NCI-H2107 (cell line): ENCODE measurements at places on chromosomes 6 and 20.

DNA sequence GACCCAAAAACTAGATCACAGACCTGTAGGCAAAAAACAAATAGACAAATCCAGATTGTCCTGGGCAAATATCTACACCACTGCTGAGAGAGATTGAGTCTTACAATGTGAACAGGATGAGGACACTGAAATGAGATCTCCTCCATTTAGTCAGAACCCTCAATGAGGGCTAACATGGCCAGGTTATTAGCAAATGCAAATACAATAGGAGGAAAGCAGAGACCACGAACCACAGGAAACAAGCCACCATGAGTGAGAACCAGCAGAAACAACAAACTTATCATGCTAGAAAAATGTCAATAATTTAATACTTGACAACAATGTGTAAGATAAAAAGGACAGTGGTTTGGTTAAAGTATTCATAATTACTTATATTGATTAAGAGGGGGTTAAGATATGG lies 162.8 kb downstream of the SYNE1 start:
- DNase-seq: no peak

DNA sequence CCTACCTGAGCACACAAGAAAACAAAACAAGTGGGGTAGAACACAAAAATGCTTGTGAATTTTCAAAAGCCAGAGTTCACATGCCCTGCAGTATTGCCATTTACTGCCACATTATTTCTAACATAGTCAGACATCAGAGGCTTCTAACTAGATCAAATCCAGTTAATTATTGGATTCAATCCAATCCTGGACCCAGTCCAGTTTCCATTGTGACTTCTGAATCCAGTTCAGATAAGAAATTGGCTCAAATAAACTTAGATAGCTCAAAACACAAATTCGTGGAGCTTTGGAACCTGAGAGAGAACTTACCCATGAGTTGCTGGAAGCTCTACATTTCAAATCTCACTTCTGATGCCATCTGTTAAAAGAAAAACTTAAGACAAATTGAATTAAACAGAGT lies 85.2 kb upstream of the ANKEF1 start:
- DNase-seq: no peak

- DNase-seq: no peak
Measured at GRCh38 chr6:149314325-149314905, 3.1 kb upstream of the TAB2 start.

DNA sequence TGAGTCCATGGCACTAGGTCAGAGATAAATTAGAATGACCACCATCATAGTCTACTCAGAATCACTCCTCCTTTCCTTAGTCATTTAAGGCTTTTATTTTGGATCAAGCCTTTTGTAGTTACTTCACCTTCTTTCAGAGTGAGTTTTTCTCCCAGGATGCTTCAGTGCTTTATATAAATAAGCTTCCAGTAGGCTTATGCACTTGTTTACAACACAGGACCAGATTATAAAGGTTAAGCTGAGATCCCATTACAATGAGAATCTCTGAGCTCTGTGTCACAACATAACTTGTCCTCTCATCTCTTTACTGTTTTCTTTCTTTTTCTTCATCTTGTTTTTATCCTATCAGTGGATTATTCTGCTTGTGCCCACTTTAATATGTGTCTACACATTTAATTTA lies 47.9 kb downstream of the CEP57L1 start:
- no peak for DNase-seq

DNA sequence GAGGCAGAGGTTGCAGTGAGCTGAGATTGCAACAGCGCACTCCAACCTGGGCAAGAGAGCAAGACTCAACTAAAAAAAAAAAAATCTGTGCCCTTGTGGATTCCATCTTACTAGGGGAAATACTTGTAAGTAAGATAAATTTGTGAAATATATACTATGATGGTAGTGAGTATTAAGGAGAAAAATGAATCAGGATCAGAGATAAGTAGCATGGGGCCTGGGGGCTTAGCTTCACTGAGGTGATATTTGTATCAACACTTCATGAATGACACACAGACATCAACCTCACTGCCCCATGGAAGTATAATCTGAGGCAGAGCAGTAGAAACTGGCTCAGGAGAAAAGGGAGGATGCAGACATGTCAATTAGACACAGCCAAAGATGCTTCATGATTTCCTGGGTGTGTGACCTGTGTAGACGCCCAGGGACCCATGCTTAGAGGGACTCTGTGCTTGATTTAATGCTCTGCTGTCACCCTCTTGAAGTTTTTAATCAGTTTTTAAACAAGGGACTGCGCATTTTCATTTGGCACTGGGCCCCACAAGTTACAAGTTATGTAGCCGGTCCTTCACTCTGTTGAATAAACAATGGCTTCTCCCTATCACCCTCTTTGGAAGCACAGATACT lies 41.9 kb downstream of the PCNA start:
- DNase-seq: no peak

DNA sequence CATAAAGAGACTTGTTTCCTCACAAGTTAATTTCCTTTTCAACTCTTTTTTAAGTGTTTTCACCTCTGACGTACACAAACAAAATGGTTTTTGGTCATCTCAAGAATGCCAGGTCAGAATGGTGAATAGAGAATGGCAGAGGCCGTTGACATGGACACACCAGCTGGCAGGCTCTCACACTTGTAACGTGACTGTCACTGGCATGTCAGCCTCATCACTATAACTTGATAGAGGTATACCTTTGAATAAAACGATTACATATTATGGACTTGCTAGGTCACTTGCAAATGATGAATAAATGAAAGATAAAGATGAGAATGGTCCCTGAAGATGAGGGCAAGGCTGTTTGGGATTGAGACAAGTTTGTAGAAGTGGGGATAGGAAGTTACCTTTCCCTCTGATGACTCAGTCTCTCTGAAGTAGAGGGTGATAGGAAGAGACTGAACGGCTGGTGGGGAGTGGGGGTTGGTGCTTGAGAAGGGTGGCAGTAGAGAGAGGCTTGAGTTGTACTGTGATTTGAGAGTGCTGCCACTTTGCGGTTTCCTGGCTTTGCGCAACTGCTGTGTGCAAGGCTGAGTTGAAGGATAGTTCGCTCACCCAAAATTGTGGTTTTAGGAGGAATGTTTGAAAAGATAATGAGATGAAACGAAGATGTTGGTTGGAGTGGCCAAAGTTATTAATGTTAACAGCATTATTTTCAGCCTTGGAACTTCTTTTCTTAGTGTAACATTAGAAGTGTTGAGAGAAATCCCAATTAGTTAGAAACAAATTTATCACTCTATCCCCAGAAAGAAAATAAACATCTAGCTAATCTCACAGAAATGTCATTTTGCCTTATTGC lies 30.3 kb downstream of the TBPL1 start:
- DNase-seq: peak; percentile 5

DNA sequence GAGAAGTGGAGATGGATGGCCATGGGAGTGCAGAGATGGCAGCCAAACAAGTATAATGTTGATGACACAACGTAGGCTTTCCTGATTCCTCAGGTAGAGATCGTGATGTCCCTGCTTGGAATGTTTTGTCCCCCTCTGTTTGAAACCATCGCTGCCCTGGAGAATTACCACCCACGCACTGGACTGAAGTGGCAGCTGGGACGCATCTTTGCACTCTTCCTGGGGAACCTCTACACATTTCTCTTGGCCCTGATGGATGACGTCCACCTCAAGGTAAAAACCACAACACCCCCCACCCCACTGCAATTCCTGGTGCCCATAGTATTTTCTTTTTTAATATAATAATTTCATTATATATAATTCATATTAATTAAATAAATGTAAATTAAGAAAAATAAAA lies 42.1 kb upstream of the NOP56 start:
- DNase-seq: no peak

DNA sequence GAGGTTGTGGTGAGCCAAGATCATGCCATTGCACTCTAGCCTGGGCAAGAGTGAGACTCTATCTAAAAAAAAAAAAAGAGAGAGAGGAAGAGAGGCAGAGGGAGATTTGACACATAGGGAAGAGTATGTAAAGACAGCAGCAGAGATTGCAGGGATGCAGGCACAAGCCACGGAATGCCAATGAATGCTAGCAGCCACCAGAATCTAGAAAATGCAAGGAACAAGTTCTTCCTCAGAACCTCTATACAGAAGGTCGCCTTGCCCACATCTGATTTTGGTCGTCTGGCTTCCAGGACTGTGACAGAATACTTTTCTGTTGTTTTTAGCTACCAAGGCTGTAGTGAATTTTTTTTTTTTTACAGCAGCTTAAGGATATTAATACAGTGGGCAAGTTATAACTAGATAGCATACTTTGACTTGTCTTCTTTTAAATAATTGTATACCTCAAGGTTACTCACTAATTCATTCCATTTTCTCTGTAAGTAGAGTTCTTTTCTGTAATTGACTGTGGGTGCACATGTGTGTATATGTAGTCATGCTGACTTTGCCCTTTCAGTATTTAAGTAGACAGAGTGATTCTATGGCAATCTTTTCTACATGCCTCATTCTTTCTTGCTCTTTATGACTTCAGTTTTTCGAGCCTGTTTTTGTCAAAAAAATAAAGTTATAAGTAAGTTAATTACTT lies 402.2 kb downstream of the GJA1 start:
- no peak for DNase-seq

GRCh38 chr6:168784426-168784825 lies 343.4 kb downstream of the SMOC2 start:
- DNase-seq: no peak

GRCh38 chr6:52499681-52500236 lies 77.1 kb downstream of the TRAM2 start:
- DNase-seq: no peak

DNA sequence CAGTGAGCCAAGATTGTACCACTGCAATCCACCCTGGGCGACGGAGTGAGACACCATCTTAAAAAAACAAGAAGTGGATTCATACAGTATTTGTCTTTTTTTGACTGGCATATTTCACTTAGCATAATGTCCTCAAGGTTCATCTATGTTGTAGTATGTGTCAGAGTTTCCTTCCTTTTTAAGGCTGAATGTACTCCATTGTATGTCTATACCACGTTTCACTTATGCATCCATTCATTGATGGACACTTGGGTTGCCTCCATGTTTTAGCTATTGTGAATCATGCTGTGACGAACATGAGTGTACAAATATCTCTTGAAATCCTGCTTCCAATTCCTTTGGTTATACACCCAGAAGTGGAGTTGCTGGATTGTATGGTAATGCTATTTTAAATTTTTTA lies 28.9 kb upstream of the FAM83D start:
- no peak for DNase-seq
